ENCODE measurements at places on chromosomes 3 and 15.

- DNase-seq, result no peak
Observed at GRCh38 chr3:155334914-155335723, 41.6 kb upstream of the STRIT1 start.

DNA sequence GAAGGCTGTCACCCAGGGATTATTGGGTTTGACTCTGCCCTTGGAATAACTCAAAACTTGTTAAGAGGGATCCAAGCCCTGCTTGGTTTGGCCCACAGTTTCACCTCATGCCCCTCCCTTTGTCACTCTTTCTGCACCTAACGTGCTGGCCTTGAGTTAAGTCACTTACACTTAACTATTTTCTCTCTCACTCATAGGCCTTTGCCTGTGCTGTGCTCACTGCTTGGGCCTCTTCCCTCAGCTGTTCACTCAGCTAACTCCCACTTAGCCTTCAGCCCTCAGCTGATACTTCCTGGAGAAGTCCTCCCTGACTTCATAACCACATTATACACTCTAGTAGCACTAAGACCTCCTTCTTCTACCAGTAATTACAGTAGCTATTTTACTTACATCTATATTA lies 133.3 kb downstream of the CMSS1 start:
- DNase-seq, result no peak

DNA sequence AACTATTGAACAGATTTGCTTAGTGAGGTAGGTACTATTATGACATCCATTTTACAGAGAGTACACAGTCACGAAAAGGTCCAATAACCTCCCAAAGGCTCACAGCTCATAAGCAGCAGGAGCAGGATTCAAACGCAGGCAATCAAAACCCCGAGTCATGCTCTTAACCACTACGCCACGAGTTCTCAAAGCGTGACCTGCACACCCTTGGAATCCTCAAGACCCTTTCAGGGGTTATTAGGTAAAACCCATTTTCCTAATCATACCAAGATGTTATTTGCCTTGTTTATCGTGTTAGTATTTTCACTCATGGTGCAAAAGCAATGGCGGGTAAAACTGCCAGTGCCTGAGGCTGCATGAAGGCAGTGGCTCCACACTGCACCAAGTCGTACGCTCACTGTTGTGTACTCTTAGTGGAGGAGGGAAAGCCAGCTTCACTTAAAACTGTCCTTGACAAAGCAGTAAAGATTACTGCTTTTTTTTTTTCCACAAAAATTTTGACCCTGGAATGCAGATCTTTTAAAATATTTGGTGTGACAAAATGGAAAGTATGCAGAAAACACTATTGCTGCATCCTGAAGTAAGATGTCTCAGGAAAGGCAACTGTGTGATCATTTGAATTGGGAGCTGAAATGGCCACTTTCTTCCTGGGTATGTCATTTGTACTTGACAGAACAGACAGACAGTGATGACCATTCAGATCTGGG lies 96.1 kb downstream of the IGF2BP2 start:
- no peak for DNase-seq

DNA sequence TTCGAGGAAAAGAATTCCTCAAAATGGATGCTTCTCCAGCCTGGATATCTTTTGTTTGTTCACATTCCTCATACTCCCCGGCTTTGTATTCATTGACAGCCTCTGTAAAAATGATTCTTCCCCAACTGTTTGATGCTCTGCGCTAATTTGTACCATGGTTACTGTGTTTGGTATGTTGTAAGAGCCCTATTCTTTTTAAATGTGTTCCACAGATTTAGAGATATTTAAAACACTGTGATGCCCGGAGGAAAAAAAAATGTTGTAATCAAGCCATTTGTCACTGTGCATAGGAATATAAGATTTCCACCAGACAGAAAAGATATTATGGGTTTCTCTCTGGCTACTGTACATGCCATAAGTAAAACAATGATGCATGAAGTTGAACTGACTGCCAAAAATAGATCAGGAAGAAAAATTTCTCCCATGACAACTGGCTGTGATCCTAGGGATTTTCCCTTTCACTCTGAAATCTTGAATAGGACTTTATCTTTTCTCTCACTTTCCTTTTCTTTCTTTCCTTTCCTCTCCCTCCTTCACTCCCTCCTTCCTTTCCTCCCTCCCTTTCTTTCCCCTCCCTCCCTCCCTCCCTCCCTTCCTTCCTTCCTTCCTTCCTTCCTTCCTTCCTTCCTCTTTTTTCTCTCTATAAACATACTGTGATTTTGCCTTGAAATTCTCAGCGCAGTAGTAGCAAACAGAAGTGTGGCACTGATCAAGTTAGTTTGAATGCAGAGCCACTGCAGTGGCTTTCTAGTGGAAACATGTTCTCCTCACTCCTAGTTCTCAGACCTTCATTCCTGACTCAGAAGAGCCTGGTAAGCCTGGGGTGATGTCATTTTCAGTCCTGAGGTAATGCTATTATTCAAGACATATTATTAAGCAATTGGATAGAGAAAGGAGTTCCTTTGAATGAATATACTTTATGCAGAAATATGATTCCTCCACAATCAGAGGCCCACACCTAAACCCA lies 254.9 kb upstream of the TBL1XR1 start:
- no peak for DNase-seq

- DNase-seq, result no peak
Observed at GRCh38 chr3:73292220-73292619, 230.8 kb downstream of the EBLN2 start.

DNA sequence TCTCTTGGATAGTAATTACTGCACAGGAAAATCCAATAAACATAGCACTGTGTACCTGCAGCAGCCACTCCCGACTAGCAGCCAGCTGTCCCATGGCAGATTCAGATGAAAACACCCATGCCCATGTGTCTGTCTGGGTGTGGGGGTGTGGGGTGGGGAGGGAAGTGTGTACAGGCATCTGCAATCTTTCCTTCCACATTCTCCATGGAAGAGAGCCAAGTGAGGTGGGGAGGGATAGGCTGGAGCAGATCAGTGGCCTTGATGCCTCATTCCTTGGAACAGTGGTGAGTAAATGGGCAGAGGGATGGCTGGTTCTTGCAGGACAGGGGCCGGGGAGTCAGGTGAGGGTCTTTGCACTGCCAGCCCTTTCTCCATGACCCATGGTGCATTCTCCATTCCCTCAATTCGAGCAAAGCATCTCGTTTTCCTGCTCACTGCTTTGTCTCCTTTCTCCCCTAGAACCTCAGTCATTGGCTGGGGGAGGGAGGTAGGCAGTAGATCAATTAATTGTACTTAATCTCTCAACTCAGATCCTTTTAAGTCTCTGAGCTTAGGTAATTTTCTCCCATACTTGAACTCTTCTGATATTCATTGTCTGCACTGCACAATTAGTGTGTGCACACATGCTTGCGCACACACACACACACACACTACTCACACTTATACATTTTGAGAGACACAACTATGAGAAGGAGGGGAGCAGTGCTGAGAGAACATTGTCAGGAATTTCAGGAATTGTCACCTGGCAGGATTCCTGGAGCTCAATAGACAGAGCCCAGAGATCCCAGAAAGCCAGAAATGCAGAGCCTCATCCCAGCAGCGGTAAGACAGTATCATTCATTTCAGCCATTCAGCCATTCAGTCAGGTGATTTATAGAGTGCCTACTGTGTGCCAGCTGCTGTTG lies 31.9 kb downstream of the PDIA5 start:
- DNase-seq, result no peak

GRCh38 chr15:84702961-84703482 lies 12.9 kb downstream of the SEC11A start:
- DNase-seq, result peak; percentile 65

- DNase-seq, result no peak
Observed at GRCh38 chr3:36678216-36679013, 85.9 kb downstream of the DCLK3 start.

GRCh38 chr15:99445272-99445850 lies 120.4 kb upstream of the MEF2A start:
- DNase-seq, result no peak

DNA sequence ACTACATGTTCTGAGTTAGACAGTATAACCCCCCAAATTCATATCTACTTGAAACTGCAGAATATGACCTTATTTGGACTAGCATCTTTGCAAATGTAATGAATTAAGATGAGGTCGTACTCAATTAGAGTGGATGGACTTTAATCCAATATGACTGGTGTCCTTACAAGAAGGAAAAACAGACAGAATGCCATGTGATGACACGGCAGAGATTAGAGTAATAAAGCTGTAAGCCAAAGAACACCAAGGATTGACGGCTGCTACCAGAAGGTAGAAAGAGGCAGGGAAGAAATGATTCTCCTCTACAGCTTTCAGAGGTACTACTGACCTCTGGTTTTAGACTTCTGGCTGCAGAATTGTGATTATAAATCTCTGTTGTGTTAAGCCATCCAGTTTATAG lies 30.3 kb downstream of the GALK2 start:
- DNase-seq, result no peak
